NK-92 treated with Interleukin-12 subunit alpha and Interleukin-12 subunit beta, amount 100 ng/mL, for 24 hours (cell line): ENCODE measurements at places on chromosomes 12 and 14.

GRCh38 chr14:75002392-75003249 lies at the start of gene EIF2B2:
TSS of gene EIF2B2 (plus strand) at chr14:75002921. CDS start at chr14:75002991, 70 bp downstream.
- DNase-seq, result peak; percentile 98

DNA sequence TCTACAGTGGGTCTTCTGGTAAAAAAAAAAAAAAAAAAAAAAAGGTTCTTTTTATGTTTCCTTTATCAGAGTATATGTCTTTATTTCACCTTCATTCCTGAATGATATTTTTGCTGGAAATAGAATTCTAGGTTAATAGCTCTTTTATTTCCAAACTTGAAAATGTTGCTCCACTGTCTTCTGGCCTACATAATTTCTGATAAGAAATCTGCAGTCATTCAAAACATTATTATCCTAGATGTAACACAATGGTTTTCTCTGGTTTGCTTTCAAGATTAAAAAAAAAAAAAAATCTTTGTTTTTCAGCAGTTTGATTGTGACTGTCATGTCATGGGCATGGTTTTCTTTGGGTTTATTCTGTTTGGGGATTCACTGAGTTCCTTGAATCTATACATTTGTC lies 19.5 kb downstream of the DCP1B start:
- no peak for DNase-seq

- no peak for DNase-seq
Measured at GRCh38 chr14:64761441-64762043, 57.3 kb downstream of the PLEKHG3 start.

DNA sequence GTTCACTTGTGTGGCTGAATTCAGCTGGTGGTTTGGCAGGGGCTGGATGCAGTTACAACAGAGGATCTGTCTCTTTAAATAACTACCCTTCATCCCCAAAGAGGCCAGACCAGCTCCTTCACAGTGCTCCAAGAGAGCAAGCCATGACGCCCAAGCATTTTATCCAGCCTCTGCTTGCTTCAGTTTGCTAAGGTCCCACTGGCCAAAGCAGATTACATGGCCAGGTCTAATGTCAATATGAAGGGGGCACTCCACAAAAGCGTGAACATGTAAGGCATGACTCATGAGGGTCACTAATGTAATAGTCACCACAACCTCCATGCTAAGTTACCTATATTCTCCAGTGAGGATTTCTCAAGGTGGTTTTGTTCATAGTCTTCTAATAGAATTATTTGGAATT lies 62.9 kb downstream of the MARK3 start:
- DNase-seq, result no peak

DNA sequence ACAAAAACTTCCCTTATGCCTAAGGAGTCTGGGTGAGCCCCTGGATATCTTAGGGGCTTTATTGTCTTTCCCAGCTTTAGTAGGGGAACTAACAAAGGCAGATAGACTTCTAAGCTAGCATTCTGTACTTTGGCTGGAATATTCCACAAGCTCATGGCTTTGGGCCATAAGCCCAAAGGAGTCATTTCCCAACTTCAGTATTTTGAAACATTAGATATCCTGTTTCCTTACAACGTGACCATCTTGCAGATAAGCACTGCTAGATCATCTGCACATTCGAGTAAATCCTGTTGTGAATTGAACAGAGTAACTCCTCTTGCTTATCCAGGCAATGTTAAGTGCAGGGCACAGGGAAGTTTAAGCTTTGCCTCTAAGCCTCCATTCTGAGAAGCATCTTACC lies 70.6 kb upstream of the ACTN1 start:
- no peak for DNase-seq

DNA sequence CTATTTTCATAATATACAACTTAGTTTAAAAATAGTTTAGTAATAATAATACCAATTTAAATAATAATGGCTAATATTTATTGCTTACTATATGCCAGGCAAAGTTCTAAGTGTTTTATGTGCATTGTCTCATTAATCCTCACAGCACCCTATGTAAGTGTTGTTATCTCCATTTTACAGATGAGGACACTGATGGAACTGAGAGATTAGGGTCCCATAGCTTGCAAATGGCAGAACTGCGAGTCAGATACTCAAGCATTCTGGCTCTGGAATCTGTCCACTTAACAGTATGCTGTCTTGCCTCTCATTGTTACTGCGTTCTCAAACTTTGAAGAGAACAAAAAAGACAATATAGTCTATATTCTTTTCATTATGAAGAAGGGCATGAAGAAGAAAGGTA lies 19.0 kb downstream of the AP5M1 start:
- DNase-seq, result no peak

DNA sequence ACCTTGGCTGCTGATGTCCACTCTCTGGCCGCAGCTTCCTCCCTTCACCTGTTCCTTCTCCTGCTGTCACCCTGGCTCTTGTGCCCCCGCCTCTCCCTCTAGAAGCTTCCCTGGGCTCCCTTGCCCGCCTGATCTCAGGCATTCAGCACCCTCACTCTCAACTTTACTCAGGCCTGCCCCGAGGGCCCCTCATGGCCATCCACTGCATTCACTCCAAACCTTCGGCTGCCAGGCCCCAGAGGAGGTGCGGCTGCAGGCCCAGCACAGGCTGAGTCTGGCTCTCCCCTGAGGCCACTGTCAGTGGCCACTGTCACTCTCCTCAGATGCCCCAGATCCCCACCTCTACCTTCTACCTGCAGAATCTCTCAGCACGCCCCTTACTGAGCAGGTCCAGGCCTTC lies 183.9 kb downstream of the ZFP36L1 start:
- DNase-seq, result no peak

- no peak for DNase-seq
Measured at GRCh38 chr14:30692669-30693068, 70.5 kb downstream of the SCFD1 start.

GRCh38 chr14:34824826-34825225 lies 50.3 kb downstream of the BAZ1A start:
- DNase-seq, result no peak

DNA sequence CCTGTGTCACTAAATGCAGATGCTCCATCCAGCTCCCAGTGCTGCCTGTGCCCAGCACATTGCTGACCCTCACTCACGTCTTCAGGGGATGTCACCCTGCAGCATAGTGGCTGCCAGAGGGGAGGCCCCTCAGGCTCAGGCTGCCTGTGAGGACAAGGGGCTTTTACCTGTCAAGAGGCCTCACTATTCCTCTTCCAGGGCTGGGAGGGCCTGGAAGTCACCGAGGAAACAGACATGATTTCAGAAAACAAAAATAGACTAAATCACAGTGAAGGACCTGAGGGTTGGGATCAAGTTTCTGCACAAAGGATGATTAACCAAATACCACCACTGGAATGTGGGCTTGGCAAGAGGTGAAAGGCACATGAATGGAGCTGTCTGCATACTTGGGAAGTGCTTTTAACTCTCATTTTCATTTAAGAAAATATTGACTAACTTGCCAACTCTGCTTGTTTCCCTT lies 1202.3 kb downstream of the BCL11B start:
- DNase-seq, result no peak

DNA sequence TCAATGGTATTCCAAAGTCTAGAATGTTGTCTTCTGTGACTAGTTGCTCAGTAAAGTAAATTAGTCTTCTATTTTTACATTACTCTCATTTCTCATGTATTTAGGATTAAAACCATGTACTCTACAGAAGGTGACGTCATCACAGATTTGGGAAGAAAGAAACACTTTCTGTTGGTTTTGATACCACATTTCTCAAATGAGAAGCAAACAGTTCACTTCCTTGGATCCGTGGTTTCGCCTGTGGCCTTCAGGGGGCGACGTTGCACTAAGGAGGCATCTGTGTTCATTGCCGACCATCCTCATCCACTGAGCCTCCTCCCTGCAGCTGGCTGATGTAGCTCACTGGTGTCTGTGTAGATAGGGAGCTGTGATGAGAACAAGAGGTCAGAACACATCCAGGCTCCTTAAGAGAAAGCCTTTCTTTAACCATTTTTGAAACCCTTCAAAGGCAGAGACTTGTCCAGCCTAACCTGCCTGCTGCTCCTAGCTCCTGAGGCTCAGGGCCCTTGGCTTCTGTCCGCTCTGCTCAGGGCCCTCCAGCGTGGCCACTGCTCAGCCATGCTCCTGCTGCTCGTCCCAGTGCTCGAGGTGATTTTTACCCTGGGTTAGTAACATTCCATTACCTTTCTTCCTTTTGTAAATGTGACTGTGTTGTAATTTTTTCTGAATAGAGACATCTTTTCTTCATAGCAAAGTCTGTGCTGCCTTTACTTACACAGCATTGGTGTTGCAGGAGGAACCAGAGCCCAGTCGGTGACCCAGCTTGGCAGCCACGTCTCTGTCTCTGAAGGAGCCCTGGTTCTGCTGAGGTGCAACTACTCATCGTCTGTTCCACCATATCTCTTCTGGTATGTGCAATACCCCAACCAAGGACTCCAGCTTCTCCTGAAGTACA lies 220.6 kb upstream of the OR4E1 start:
- no peak for DNase-seq

DNA sequence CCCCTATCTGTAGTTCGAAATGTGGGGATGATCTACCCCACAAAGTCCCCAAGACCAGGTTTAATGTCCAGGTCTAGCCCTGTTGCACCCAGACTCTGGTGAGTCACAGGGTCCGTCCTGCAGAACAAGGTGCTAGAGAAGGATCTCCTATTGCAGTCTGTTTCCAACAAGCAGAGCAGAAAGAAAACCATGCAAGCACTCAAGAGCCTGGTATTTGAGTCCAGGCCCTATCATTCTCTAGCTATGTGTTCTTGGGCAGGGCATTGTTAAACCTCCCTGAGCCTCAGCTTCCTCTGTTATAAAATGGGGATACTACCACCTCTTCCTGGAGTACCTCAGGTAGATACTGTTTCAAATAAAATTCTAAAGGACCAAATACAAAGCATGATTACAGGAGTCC lies 24.4 kb downstream of the MAP3K9 start:
- no peak for DNase-seq

GRCh38 chr12:47281667-47282171 lies 202.0 kb upstream of the AMIGO2 start:
- no peak for DNase-seq

DNA sequence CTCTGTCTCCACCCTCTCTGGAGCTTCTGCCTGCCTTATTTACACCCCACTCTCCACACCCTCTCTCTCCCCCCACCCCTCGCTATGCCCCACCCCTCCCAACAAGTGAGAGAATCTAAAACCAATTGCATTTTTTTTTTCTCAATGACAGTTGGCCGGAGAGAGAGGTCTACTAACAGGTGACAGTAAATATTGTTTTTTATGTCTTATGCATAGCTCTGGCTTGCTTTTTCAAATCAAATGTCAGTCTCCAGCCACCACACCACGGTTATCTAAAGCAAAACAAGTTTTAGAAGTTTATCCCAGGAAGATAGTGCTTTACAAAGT lies at the start of gene KCNC2:
KCNC2 (minus strand) TSS at position 28 of the 327 bp plus-strand sequence.
- DNase-seq, result no peak

DNA sequence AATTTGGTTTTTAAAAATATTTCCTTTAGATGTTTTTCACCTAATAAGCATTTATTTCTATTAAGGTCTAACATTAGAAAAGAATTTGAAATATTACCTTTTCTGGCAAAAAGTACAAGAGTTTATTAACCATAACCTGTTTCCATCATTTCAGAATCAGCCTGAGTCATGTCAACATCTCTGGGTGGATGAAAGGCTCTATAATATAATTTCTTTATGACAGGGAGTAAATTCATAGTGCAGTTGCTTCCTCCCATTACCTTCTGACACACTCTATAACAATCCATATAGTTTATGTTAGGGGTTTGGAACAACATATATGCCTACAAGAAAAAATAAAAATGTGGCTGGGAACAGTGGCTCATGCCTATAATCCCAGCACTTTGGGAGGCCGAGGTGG lies 134.5 kb downstream of the SLC2A13 start:
- DNase-seq, result no peak

GRCh38 chr12:76417116-76417515 lies 68.9 kb upstream of the BBS10 start:
- no peak for DNase-seq

GRCh38 chr14:39474416-39474911 lies 42.2 kb upstream of the FBXO33 start:
- no peak for DNase-seq

GRCh38 chr12:113612076-113612728 lies 140.5 kb upstream of the LHX5 start:
- no peak for DNase-seq
